ENCODE measurements at places on chromosomes 6 and 20. TPM values are rescaled to one million over a fixed set of nuclear protein-coding genes. Genes with fewer than 3 reads are reported as not detected.

The CST7 gene
- not detected for total RNA-seq

The TP53TG5 gene
- not detected for total RNA-seq

The HLA-DQB2 gene
- not detected for total RNA-seq

The GPR6 gene
- not detected for total RNA-seq

The SYNDIG1 gene
- under 0.01 TPM for total RNA-seq
